RPMI7951 (cell line): ENCODE measurements at places on chromosomes 6 and 20. TPM values are rescaled to one million over a fixed set of nuclear protein-coding genes. Genes with fewer than 3 reads are reported as not detected.

The NOX3 gene
- not detected in 2 replicates for total RNA-seq

The ETV7 gene
- 0.24 and 0.39 TPM in 2 replicates for total RNA-seq

The GPLD1 gene
- not detected in 2 replicates for total RNA-seq

The HCK gene
- not detected in 2 replicates for total RNA-seq

The SLX4IP gene
- total RNA-seq = 3.7 and 4.7 TPM in 2 replicates

The HTR1B gene
- 0.68 and 0.72 TPM in 2 replicates for total RNA-seq
